ENCODE measurements at places on chromosomes 7 and 10. TPM values are rescaled to one million over a fixed set of nuclear protein-coding genes. Genes with fewer than 3 reads are reported as not detected.
A peak's percentile ranks its signal among the peaks of the same experiment; 100 is the strongest.

DNA sequence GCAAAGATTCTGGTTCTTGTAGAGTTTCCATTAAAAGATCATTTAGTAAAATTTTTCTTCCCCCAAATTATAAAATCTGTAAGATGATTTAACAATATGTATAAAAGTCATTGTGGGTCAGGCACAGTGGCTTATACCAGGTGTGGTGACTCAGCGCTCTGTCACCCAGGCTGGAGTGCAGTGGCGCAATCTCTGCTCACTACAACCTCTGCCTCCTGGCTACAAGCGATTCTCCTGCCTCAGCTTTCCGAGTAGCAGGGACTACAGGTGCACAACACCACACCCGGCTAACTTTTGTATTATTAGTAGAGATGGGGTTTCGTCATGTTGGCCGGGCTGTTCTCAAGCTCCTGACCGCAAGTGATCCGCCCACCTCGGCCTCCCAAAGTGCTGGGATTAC is 68.0 kb downstream of the SEPTIN14 start:
- DNase-seq, result no peak

DNA sequence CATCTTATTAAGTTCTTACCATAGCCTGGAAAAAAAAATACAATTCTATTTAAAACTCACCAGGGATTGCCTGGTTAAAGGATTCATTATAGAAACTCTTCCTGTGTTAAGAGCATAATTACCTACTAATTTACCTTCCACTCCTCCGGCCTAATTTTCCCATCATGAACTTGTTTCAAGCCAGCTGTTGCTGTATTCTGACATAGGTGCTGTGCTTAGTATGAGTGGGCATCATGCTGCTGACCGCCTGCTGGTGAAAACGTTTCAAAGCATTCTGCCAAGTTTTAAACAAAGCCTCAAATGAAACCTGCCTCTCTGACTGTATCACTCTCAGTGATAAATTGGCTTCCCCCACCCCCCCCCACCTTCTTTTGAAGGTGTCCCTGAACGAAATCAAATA is 47.8 kb upstream of the KCNMA1 start:
- no peak for DNase-seq

DNA sequence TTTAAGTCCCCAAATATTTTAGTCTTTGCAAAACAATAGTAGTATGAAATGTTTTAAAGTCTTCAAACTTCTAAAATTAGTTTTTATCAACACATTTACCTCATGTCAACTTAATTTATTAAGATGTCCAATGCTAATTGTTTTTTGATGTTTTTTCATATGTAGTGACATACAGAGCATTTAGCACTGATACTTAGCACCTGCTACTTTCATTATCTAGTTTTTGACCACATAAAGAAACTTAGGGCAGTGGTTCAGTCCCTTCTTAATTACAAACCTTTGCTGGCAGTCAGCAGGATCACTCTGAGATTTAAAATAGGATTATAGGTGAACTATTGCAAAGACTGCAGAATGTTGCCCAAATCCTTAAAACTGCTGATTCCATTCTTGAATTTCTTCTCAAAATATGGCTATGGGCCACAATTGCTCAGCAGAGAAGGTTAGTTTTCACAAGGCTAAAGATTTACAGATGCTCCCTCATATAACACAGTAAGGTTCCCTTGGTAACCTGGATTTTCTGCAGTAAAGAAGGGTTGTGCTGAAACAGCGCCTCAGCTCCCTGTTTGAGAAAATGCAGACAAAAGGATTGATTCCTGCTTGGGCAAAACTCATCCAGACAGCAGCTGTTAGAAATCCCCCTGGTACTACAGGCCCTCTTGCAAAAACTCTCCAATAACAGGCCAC is 3.4 kb downstream of the GPR85 start:
- no peak for DNase-seq

- no peak for DNase-seq
Observed at GRCh38 chr10:5497948-5498730, 1.2 kb downstream of the CALML5 start.

GRCh38 chr10:116978901-116979300 is 26.1 kb downstream of the SHTN1 start:
- no peak for DNase-seq

DNA sequence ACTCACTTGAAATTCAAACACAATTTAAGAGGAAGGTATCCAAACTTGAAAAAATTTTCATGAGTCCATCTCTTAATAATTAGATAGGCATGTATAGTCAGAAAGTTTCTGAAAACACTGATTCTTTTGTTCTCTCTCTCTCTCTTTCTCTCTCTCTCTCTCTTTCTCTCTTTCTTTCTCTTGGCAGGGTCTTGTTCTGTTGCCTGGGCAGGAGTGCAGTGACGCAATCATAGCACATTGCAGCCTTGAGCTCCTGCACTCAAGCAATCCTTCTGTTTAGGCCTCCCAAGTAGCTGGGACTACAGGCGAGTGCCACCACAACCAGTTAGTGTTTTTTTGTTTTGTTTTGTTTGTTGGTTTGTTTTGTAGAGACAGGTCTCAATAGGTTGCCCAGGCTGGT is 59.3 kb downstream of the PRTFDC1 start:
- no peak for DNase-seq

The MMP21 gene
- polyA plus RNA-seq, result not detected

GRCh38 chr10:47268696-47269095 is 31.3 kb upstream of the GDF10 start:
- no peak for DNase-seq

DNA sequence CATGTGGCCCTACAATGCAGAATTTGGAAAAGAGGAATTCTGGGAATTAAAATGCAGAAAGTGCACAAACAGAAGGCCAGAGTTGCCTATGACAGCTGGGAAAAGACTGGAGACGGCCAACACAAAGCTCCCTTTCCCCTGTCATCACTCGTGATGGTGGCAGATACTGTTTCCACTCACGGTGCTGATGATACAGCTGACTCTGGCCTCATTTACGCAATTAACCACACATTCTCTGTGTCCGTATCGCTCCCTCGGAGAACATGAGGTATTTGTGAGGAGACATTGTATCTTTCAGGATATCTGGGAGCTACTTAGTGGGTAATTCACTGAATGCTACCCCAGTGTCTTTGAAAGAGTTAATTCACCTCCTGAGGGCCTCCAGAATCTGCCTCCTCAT is 172.8 kb downstream of the TAX1BP1 start:
- no peak for DNase-seq

DNA sequence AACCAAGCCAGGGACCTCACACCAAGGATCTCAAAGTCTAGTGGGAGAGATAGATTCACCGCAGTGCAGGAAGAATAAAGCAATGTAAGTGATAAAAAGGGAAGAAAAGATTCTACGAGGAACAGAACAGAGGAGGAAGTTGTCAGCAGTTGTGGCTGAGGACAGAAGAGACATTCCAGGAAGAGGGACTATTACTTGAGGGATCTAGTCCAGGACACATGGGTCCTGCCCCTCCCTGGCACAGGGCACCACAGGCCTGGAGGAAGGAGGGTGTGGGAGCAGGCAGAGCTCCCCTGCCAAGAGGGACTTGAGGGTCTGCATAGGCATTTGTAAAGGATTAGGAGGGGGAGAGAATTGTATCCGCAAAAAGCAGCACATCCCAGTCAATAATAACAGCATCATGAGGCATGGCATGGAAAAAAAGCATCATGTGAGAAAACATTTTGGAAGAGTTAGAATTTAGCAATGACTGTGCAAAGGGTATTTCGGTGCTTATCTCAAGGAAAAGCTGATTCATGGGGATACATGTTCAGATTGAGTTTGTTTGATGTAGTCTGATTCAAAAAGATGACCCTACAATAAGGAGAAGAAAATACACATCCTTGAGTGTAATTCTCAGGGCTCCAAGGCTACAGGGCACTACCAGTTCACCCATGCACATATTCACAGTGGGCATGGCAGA is 12.7 kb downstream of the C10orf71 start:
- DNase-seq, result no peak

- DNase-seq, result peak; percentile 49
Observed at GRCh38 chr7:100745184-100745583, 11.8 kb downstream of the ZAN start.

DNA sequence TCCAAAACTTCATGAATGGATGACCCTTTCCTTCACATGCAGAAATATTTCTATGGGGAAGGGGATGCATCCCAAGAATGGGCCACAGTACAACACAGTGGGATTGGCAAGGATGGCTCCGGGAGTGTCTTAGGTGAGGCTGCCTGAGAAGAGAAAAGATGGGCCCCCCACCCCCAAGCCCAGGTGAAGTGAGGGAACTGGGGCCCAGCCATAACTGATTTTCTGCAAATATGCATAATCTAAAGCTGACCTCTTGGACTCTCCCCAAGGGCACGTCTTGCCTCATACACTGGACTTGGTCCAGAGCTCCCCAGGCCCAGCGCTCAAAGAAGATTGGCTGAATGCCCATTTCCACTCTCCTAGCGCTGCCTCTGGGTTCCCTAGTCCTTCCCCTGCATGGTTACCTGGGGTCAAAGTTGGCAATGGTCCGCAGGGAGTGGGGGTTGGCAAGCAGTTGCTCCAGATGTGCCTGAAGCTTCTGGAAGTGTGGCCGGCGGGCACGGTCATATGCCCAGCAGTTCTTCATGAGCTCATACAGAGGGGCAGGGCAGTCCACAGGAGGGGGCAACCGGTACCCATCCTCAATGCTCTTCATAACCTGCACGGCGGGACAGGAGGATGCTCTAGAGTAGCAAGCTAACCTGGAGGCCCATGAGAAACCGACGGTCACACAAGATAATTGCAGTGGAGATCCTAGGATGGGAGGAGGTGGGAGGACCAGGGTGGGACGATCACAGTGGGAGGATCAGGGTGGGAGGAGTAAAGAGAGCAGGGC is 12.3 kb downstream of the ZYX start:
- no peak for DNase-seq

- no peak for DNase-seq
Observed at GRCh38 chr10:37856881-37857286, 526 bp downstream of the ZNF248 start.

GRCh38 chr7:137003566-137003965 is 135.1 kb downstream of the CHRM2 start:
- DNase-seq, result no peak

- no peak for DNase-seq
Observed at GRCh38 chr7:100604976-100605911, 3.1 kb downstream of the PCOLCE start.

DNA sequence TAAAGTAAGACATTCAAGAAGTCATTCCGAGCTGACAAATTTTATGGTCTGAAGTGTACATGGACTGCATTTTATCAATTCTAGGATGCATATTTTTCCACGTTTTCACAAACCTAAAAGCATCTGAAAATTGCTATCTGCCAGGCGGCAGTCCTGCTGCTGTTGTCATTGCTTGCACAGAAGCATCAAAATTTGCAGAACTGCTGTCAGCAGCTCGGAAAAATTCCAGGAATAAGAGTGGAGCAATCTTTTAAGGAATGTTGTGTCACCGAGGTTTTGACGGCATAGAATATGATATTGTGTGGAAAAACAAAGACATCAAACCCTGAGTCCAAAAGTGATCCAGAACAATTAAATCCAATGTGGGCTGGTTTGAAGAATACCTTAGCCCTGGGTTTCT is 61.4 kb downstream of the CHCHD3 start:
- DNase-seq, result no peak

- DNase-seq, result no peak
Observed at GRCh38 chr10:131568866-131569265, 257.3 kb upstream of the TCERG1L start.

- no peak for DNase-seq
Observed at GRCh38 chr7:45696476-45696875, 122.3 kb downstream of the ADCY1 start.

GRCh38 chr7:39493934-39494333 is 72.3 kb upstream of the YAE1 start:
- no peak for DNase-seq

DNA sequence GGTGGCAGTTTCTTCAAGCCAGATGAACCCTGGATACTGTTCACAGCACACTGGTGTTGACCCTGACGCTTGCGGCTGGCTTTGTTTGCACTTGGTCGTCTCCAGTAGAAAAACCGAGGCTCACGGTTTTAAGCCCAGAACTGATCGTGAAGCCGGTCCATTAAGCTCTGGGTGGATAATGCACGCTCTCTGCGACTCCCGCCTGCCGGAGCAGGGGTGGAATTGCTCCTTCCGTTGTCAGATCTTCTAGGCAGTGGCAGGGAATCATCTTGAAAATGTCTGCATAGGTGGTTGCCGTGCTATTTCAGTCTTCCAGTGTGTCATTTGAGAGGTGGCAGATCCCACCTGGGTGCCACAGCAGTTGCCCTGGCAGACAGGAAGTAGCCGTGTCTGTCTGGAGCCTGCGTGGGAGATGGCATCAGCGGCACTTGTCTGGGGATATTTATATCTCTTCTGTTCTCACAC is 35.9 kb upstream of the AP5Z1 start:
- no peak for DNase-seq

- DNase-seq, result peak; percentile 71
Observed at GRCh38 chr10:99612167-99612831, 7.9 kb downstream of the SLC25A28 start.

DNA sequence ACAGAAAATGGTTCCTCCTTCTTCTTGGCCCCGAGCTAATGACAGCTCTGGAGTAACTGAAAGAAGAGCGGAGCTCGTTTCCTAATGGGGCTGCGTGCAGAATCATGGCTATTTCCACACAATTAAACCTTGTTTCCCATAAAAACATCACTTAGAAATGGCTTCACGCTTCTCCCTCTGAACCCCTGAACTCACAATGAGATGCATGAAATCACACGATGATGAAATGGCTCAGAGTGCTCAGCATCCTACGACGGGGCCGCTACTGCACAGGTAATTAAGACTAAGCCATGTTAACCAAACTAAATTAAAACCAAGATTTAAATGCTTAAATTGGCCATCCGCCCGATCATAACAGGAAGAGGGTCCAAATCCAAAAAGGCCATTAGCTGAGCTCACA is 80.0 kb upstream of the DNAAF5 start:
- no peak for DNase-seq

DNA sequence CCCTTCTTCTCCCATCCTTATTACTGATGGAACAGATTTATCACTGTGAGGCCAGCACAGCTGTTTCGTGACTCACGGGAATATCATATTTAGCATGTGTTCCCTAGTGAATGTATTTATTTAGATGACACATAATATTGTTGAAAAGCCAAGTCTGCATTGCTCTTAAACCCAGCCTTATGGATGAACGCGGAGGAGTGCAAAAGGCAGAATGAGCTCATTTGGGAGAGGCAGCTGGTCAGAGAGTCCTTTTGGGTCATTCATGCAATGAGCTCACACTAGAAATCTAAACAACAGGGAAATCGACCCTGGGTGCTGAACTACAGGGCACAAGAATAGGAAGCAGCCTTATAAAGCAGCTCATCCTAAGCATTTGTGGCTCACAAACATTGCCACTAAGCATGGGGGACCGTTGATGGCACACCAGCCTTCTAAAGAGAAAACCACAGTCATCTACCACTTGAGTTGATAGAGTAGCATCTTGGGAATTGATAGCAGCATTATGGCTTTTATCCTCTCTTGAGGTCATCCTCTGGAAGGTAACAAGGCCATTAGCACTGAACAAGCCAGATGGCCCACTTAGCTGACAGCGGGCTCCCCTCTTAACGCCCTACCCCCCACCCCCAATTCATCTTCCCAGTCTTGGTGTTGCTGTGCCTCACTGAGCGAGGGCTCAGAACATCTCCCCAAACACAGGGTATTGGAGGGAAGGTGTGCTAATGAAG is 32.9 kb upstream of the SDK1 start:
- DNase-seq, result no peak

- no peak for DNase-seq
Observed at GRCh38 chr7:132206594-132206993, 369.7 kb downstream of the PLXNA4 start.

The TMEM236 gene
- polyA plus RNA-seq, result 0.29 TPM

The SEMA3A gene
- 0.68 TPM for polyA plus RNA-seq

GRCh38 chr7:140673063-140673773 is 473 bp downstream of the ADCK2 start:
- peak; percentile 28 for DNase-seq

The CALY gene
- not detected for polyA plus RNA-seq

All from endothelial cell of umbilical vein (primary cell).